Pancreas (tissue), 10 donors: ENCODE measurements at places on chromosomes 16 and 17. TPM values are rescaled to one million over a fixed set of nuclear protein-coding genes. Genes with fewer than 3 reads are reported as not detected.
A peak's percentile ranks its signal among the peaks of the same experiment; 100 is the strongest.

- DNase-seq: no peak
Observed at GRCh38 chr17:75827308-75828075, 16.7 kb downstream of the UNC13D start.

DNA sequence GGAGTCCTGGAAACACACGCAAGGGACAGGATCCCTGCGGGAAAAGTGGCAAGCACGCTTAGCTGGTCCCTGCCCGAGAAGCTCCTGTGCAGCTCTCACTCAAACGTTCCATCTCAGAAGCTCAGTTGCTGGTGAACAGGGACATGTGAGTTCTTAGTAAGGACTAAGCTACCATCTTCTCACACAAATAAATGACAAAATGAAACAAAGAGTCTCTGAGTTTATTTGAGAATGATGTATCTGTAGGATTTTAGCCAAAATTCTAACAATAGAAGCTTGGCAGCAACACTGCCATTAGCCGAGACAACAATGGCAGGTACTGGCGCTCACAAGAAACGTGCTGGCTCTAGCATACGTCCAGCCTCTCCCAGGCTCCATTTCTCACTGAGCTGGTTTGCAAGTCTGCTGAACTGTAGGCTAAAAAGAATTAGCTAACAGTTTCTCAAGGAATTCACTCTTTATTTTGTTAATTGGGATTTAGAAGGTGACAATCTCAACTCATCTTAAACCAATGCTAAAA is 90.2 kb downstream of the VPS53 start:
- no peak for DNase-seq

DNA sequence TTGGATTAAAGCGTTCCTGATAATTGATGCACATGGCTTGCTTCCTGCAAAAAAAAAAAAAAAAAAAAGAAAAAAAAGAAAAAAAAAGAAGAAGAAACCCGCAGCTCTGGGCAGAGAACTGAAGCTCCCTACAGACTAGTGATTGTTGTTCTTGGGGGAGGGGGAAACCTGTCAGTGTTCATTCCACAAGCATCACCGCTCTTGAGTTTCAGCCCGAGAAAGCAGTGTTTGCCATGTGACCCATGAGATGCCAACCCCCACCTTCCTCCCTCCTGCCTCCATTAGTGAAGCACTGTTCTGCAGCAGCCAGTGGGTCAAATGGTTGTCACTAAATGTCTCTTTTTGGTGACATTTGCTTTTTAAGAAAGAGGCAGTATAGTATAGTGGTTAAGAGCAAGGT is 1.7 kb downstream of the USP43 start:
- DNase-seq: peak; percentile 15

- DNase-seq: no peak
Observed at GRCh38 chr17:27458524-27458908, 2.3 kb downstream of the KSR1 start.

- no peak for DNase-seq
Observed at GRCh38 chr16:4062212-4062802, 53.9 kb downstream of the ADCY9 start.

DNA sequence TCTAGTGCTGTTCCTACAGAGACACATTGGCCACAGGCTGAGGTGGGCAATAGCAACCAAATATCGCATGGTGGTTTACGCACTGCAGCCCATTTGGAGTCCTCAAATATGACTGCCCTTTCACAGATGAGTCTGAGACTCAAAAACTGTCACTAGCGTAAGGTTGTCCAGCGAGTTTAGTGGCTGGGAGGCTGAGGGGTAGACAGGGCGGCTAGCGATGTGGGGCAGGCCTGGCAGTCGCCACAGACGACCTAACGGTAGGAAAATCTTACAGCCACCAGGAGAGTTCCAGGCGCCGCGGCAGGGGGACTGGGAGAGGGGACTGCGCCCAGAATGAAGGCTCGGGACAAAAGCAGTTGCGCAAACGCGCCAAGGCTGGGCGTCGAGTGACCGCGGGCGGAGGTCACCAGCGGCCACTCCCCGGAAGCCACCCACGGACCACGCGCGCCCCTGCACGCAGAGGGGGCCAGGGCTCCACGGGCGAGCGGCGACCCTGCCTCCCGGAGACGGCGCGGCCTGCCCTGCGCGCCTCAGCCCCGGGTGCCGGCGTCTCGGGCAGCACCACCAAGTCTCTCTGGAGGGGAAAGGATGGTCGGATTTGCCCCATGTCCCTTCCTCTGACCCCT is 699 bp upstream of the MAP1LC3B start:
- peak; percentile 85 for DNase-seq

DNA sequence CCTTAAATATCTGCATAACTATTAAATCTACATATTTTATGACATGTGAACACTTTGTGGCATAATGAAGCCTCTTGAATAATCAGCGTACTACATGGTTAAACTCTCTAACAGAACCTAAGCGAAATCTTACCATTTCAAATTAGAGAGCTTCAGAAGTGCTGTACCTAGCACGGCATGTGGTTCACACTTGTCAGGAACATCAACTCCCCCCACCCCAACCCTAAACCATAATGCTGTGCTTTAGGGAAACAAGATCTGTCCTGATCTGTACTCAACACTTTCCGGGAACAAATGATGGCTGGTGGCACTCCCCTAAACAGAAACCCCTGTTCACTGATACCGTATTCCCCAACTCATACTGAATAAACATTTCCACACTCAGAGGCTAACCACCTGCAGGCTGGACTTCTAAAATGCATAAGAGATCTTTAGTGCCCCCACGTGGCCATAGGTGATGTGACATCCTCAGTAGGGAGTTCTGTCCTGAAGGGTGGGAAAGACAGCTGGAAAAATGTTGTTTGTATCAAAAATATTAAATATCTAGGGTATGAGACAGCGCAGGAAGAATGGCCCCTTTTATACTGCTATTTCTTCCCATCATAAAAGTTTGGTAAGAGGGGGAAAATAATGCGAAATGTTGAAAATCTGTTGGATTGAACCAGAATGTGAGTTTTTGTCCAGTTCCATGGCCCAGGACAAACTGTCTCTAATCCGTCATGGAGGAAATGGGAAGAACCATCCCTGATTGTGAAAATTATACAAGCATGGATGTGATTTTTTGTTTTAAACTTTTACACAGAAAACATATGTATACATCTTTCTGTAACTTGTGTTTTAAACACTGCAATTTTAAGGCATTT is 88.6 kb downstream of the USP31 start:
- DNase-seq: peak; percentile 59

- no peak for DNase-seq
Observed at GRCh38 chr17:64418506-64419339, 28.1 kb upstream of the PECAM1 start.

- DNase-seq: no peak
Observed at GRCh38 chr17:53640808-53641207, 181.9 kb upstream of the KIF2B start.

Gene WSCD1
- polyA plus RNA-seq: 1.2 TPM

Gene OR2C1
- not detected for polyA plus RNA-seq

Gene CACNG4
- polyA plus RNA-seq: 1.3 TPM

Gene SPSB3
- 161 TPM for polyA plus RNA-seq

Gene DLX3
- 0.42 TPM for polyA plus RNA-seq
